Stimulated activated CD4-positive, alpha-beta T cell treated with anti-CD3 and anti-CD28 coated beads, Interleukin-1b, Interleukin-23, amount 100 ng/mL, for 4 hours (primary cell): ENCODE measurements at places on chromosomes 5 and 9.

DNA sequence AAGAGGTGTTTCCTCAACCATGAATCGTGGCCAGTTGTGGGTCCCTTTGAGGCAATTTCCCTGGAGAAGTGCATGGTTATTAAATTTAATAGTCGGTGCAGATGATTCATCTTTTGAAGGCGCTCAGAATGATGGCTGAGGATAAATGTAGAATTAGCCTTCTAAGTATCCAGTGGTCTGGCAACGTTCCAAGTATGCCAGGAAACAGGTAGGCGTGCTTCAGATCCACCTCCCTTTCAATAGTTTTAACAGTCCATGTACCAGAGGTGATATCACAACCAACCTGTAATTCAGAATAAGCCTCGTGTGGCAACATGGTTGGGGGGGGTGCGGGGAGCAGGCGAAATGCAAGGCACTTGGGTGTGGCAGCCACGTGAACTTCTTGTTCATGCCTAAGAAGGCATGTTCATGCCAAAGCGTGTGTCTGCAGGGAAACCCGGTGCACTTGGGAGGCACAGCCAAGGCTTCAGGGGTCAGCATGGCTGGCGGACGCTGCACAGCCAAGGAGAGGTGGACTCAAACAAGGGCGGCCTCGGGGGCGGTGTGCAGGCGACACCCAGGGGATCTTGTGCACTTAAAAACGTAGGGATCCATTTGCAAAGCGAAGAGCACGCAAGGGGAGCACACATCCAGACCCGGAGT lies 5.2 kb upstream of the NKD2 start:
- DNase-seq: no peak

GRCh38 chr5:144566747-144567420 lies 396.2 kb downstream of the KCTD16 start:
- no peak for DNase-seq

DNA sequence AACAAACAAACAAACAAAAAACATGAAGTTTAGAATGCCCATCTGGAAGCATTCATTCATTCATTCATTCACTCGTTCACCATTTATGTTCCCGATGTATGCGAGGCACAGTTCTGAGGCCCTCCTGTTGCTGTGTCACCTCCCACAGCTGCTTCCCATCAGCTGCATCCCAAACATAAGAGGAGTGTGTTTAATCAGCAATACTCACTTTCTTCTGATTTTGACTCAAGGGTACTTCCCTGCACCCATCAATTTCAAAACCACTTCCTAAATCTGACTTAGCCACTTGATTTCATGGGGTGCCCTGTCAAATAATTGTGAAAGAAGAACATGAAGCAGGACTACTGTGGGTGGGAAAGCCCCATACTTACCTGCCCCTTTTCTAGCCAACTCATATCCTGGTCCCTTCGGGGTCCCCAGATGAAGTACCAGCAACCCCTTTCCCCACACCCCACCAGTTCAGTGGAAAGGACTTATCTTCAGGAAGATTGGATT lies 128.0 kb upstream of the IL12B start:
- DNase-seq: no peak

DNA sequence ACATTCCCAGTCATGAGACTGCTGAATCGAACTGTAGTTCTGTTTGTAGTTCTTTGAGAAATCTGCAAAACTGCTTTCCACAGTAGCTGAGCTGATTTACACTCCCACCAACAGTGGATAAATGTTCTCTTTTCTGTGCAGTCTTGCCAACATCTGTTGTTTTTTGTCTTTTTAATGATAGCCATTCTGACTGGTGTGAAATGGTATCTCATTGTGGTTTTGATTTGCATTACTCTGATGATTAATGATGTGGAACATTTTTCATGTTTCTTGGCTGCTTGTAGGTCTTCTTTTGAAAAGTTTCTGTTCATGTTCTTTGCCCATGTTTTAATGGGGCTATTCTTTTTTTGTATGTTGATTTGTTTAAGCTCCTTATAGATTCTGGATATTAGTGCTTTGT lies 187.3 kb upstream of the TLE4 start:
- DNase-seq: no peak

- no peak for DNase-seq
Measured at GRCh38 chr9:135815830-135816650, 91.3 kb downstream of the CAMSAP1 start.

DNA sequence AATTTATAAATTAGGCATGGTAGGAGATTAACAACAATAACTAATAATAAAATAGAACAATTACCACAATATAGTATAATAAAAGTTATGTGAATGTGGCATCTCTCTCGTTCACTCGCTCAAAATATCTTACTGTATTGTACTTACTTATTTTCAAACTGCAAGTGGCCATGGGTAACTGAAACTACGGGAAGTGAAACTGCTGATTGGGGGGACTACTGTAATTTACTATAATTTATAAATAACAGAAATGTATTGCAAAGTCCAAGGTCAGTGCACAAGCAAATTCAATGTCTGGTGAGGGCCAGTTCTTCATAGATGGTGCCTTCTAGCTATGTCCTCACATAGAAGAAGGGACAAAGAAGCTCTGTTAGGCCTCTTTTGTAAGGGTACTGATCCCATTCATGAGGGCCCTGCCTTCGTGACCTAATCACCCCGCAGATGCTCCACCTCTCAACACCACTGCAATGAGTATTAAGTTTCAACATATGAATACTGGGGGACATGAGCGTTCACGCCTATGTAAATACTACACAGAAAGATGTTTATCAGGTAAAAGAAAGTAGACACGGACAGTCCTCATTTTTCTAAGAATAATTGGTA lies 39.0 kb downstream of the KCNIP1 start:
- no peak for DNase-seq

GRCh38 chr5:67963789-67964519 lies 251.6 kb upstream of the PIK3R1 start:
- no peak for DNase-seq

DNA sequence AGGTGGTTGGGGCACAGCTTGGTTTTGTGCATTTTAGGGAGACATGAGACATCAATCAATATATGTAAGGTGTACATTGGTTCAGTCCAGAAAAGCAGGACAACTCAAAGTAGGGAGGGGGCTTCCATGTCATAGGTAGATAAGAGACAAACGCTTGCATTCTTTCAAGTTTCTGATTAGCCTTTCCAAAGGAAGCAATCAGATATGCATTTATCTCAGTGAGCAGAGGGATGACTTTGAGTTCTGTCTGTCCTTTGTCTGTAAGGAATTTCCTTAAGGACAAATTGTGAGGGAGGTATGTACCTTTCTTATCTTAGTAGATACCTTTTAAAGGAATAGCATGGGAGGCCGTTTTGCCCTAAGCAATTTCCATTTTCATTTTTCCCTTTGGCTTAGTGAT lies 63.3 kb downstream of the COL15A1 start:
- no peak for DNase-seq

DNA sequence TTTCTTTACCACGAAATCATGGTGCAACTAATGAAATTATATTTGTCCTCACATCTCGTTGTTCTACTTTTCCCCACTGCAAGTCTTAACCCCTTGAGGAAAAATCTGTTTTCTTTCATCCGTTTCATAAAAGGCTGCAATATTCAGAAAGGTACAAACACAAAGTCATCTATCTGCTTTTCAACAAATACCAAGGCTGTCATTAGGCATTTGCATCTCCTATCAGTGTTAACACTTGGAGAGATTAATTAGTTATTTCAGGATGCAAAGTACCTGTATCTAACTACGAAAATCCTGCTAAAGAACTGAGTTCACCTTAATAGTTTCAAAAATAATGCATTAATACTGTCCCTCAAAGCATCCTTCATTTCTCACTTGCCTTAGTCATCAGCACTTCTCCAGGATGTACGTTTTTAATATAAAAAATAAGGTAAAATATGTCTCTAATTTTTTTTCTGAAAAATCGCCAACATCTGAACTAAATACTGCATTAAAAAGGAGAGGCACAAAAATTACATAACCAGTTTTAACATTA lies 1.8 kb downstream of the ARRDC3 start:
- DNase-seq: no peak
